ENCODE measurements at places on chromosomes 3 and 15. TPM values are rescaled to one million over a fixed set of nuclear protein-coding genes. Genes with fewer than 3 reads are reported as not detected.

- no peak overlapping the region for H3K27ac ChIP-seq
- H3K4me1 ChIP-seq = no peaks in the 10 kb centered on the region
- no peaks in the 10 kb centered on the region for H3K36me3 ChIP-seq
- H3K4me3 ChIP-seq = no peak overlapping the region
Observed at GRCh38 chr15:59399465-59400102, 26.9 kb upstream of the MYO1E start.

GRCh38 chr15:48560321-48561051 lies 85.0 kb downstream of the FBN1 start:
- H3K4me3 ChIP-seq = no peak overlapping the region
- no peak overlapping the region for H3K27ac ChIP-seq
- H3K4me1 ChIP-seq = no peaks in the 10 kb centered on the region
- DNase-seq = no peak

DNA sequence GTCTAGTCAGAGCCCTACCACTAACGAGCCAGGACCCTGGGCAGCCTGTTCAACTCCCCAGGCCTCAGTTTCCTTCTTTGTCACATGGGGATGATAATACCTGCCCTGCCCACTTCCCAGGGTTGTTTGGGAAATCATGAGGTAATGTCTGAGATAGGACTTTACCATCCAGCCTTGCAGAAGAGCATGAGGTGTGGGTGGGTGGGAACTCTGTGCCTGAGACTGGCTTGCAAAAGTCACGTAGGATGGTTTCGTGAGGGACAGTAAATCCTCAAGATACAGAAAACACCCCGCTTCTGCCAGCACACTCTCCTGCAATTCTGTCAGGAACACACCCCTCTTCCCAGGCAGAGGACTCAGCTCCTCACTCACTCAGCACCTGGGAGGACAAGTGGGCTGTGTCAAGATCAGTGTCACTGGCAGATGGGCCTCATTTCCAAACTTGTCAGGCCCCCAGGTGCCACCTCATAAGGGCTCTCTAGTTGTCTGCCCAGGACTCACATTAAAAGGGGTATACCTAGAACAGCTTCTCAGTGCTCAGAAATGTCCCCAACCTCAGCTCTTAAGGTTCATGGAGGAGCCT lies 58.4 kb downstream of the DAPK2 start:
- no peak for DNase-seq
- H3K27me3 ChIP-seq = no peaks in the 10 kb centered on the region
- H3K4me1 ChIP-seq = no peaks in the 10 kb centered on the region
- no peaks in the 10 kb centered on the region for H3K36me3 ChIP-seq
- H3K4me3 ChIP-seq = no peak overlapping the region

Gene TEX55
- not detected for total RNA-seq

DNA sequence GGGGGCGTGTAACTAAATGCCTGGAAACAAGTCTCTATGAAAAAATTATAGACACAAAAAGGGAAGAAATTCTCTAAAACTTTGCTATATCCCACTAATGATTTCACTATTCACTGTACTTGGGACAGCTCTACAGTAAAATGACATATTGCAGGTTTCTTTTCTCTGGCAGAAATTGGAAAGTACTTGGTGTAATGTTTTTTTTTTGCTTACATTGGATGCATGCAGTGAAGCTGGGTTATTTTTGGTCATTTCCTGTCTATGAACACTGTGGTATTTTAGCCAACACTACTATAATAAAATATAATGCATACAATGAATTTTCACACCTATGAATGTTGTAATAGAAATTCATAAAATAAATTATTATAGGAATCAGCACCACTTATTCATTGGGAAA lies 109.7 kb downstream of the LRRC49 start:
- H3K27ac ChIP-seq = no peak overlapping the region
- no peaks in the 10 kb centered on the region for H3K36me3 ChIP-seq
- DNase-seq = no peak
- no peaks in the 10 kb centered on the region for H3K4me1 ChIP-seq
- H3K4me3 ChIP-seq = no peak overlapping the region

Gene SCG5
- 1.7 TPM for total RNA-seq

- no peak overlapping the region for H3K27ac ChIP-seq
- no peak overlapping the region for H3K4me3 ChIP-seq
- no peak for DNase-seq
- no peaks in the 10 kb centered on the region for H3K27me3 ChIP-seq
Observed at GRCh38 chr15:46879032-46879770, 838.1 kb upstream of the SEMA6D start.

Gene TMEM108
- not detected for total RNA-seq

GRCh38 chr15:44216958-44217357 lies 21.9 kb upstream of the FRMD5 start:
- H3K27me3 ChIP-seq = peaks cover 8% of the 10 kb centered on the region
- no peak overlapping the region for H3K27ac ChIP-seq
- no peak overlapping the region for H3K4me3 ChIP-seq
- no peak for DNase-seq
- H3K4me1 ChIP-seq = no peaks in the 10 kb centered on the region
- H3K36me3 ChIP-seq = no peaks in the 10 kb centered on the region

DNA sequence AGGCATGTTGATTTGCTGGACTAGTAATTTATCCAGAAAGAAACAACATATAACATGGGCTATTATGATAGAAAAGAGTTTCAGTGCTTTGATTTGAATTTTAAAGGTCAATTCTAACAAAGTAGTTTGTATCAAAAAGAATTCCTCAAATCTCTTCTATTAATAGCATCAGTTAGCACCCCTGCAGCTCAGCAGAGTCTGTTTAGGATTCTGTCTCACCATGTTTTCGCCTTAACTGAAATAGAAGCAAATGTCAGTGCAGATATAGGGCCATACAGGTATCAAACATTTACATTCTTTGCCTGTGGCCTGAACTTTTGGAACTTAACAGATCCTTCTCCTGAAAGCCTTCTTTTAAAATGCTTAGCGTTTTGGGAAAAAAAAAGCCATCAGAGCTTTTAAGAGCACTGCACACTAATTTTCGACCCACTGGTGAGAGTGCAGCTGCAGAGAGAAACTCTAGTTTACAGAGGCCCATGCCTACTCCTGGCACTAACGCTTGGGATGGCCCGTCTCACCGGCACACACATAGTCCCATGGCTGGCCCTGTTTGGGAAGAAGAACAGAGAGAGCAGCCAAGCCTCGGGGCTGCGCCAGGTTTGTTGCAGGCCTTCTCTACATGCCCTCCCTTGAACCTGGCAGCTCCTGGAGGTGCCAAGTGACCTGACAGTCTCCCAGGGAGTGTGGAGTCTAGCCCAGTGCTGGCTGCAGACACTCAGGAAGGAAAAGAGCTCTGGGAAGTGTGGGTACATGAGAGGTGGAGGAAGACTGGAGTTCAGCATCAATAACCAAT lies 9.9 kb upstream of the PAQR9 start:
- H3K27me3 ChIP-seq = peaks cover 10% of the 10 kb centered on the region
- no peaks in the 10 kb centered on the region for H3K36me3 ChIP-seq
- DNase-seq = no peak

GRCh38 chr3:60142009-60142408 lies 1092.2 kb upstream of the CFAP20DC start:
- H3K36me3 ChIP-seq = no peaks in the 10 kb centered on the region
- no peaks in the 10 kb centered on the region for H3K4me1 ChIP-seq
- H3K4me3 ChIP-seq = no peak overlapping the region

DNA sequence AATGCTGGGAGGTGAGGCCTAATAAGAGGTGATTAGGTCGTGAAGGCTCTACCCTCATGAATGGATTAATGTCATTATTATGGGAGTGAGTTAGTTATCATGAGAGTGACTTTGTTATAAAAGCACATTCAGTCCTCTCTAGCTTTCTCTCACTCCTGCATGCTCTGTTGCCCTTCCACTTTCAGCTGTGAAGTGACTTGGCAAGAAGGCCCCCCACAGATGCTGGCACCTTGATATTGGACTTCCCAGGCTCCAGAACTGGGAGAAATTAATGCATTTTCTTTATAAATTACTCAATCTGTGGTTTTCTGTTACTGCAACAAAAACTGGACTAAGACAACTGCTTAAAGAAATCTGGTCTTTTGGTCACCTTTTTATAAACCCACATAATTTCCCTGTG lies 144.3 kb downstream of the FBN1 start:
- no peaks in the 10 kb centered on the region for H3K36me3 ChIP-seq
- H3K27me3 ChIP-seq = no peaks in the 10 kb centered on the region
- no peak overlapping the region for H3K27ac ChIP-seq
- no peaks in the 10 kb centered on the region for H3K4me1 ChIP-seq
- no peak for DNase-seq
- no peak overlapping the region for H3K4me3 ChIP-seq

GRCh38 chr15:51681303-51681963 lies at the start of gene SCG3:
Gene SCG3 (plus strand): TSS chr15:51681503. CDS start chr15:51681756, 253 bp downstream.
- no peak within 1 kb of the TSS for H3K27ac ChIP-seq
- no peak within 1 kb of the TSS for H3K4me3 ChIP-seq

Gene LYZL4
- not detected for total RNA-seq

- DNase-seq = no peak
- H3K27me3 ChIP-seq = no peaks in the 10 kb centered on the region
- H3K4me3 ChIP-seq = no peak overlapping the region
Observed at GRCh38 chr3:167882057-167882667, 146.6 kb downstream of the SERPINI1 start.

- no peak for DNase-seq
- H3K36me3 ChIP-seq = no peaks in the 10 kb centered on the region
- H3K4me1 ChIP-seq = peaks cover 4% of the 10 kb centered on the region
- H3K4me3 ChIP-seq = no peak overlapping the region
- peaks cover 7% of the 10 kb centered on the region for H3K27me3 ChIP-seq
Observed at GRCh38 chr3:126676919-126677705, 22.2 kb upstream of the TXNRD3 start.

DNA sequence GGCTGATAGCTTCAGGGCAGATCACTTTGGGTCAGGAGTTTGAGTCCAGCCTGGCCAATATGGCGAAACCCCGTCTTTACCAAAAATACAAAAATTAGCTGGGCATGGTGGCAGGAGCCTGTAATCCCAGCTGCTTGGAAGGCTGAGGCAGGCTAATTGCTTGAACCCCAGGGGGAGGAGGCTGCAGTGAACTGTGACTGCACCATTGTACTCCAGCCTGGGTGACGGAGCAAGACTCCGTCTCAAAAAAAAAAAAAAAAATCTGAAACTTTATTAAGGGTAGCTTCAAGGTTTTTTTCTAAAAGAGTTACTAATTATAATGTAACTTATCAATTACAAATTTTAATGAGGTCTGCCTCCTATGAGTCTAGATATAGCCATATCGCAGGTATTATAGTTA lies 5.1 kb downstream of the NECTIN3 start:
- peaks cover 25% of the 10 kb centered on the region for H3K27me3 ChIP-seq
- peaks cover 15% of the 10 kb centered on the region for H3K4me1 ChIP-seq
- no peaks in the 10 kb centered on the region for H3K36me3 ChIP-seq
- DNase-seq = no peak

- no peak for DNase-seq
- H3K27me3 ChIP-seq = no peaks in the 10 kb centered on the region
- H3K36me3 ChIP-seq = no peaks in the 10 kb centered on the region
- no peak overlapping the region for H3K27ac ChIP-seq
Observed at GRCh38 chr3:4425707-4426106, 41.4 kb downstream of the SUMF1 start.

- no peak overlapping the region for H3K27ac ChIP-seq
- H3K4me3 ChIP-seq = no peak overlapping the region
- DNase-seq = no peak
- no peaks in the 10 kb centered on the region for H3K27me3 ChIP-seq
- H3K36me3 ChIP-seq = no peaks in the 10 kb centered on the region
- H3K4me1 ChIP-seq = peaks cover 5% of the 10 kb centered on the region
Observed at GRCh38 chr3:196138482-196139254, 56.8 kb upstream of the TFRC start.

DNA sequence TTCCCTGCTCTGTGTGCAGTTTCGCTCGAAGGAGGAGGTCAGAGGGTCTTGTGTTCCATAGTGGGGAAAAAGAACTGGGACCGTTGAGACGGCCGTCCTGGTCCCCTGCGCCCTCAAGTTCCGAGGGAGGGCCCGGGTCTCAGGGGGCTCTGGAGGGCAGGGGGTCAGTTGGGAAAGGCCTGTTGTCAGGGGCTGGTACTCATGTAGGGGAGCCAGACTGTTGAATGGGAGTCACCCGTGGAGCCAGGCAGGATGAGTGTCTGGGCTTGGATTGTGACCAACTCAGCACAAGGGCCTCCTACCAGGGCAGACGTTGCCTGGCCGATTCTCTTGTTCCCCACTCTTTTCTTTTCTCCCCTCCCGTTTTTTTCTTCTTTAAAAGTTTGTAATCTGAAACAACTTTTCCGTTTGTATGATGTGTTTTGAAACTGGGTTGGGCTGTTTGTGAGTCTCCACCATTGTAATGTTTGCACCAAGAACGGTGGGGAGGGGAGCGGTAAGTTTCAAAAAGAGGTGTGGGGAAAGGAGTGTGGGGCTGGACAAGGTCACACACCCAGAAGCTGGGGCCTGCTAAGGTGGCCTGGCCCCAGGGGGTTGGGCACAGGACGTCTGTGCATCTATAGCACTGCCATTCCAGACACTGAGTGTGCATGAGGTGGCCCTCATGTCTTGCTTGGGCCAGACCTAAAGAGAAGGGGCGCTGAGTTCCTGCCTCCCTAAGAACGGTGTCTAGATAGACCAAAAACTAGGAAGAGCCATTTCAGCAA lies 1.1 kb downstream of the CMTM7 start:
- peak overlapping the region; percentile 79 for H3K4me3 ChIP-seq
- H3K27me3 ChIP-seq = no peaks in the 10 kb centered on the region
- peaks cover 7% of the 10 kb centered on the region for H3K36me3 ChIP-seq
- peaks cover 50% of the 10 kb centered on the region for H3K4me1 ChIP-seq

GRCh38 chr3:73258057-73258456 lies 196.6 kb downstream of the EBLN2 start:
- no peak for DNase-seq
- no peak overlapping the region for H3K4me3 ChIP-seq
- no peaks in the 10 kb centered on the region for H3K36me3 ChIP-seq
- no peaks in the 10 kb centered on the region for H3K4me1 ChIP-seq
- H3K27me3 ChIP-seq = no peaks in the 10 kb centered on the region

- H3K27me3 ChIP-seq = no peaks in the 10 kb centered on the region
- no peak overlapping the region for H3K4me3 ChIP-seq
- no peak overlapping the region for H3K27ac ChIP-seq
- peaks cover 70% of the 10 kb centered on the region for H3K36me3 ChIP-seq
Observed at GRCh38 chr3:38122712-38123290, 14.1 kb downstream of the ACAA1 start.

Measured in CD4-positive, CD25-positive, alpha-beta regulatory T cell (primary cell).